ENCODE measurements at places on chromosomes 2 and 18.

DNA sequence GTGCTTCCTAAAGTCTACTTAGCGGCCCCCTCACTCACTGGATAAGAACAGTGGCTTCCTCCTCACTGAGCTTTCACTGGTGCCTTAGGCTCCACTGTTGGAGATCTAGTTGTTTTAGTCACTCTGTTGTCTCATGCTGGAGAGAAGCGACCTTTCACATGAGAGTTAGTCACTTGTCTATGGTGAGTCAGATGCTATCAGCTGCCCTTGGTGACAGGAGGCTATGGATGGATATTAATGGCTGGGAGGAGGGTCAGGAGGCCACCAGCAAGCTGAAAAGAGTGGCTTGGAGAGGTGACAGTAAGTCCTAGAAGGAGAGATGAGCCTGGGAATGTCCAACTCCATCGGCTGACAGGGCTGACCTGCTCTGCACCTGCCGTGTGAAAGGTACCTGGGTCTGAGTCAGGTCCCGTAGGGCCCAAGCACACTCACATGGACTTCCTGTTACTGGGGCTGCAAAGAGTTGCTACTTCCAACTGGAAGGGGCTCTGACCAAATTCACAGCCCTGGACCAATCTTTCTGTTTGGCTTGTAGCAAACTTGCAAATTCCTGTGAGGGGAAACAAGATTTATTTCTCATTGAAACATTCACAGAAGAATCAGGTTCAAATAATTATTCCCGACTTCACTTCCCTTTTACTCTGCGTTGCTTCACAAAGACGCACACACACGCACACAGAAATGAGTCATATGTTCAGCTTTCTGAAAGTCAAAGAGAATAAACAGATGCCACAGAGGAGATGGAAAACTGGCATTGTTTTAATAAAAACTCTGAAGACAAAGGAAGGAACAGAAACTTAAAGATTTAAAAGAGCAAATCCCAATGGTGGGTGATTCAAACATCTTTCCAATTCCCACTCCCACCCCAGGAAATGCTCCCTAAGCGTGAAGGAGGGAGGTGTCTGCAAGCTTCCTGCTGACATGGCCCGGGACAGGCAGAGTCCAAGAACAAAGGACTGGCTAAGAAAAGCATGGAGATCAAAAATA lies 203.5 kb upstream of the TWIST2 start:
- no peak for DNase-seq

DNA sequence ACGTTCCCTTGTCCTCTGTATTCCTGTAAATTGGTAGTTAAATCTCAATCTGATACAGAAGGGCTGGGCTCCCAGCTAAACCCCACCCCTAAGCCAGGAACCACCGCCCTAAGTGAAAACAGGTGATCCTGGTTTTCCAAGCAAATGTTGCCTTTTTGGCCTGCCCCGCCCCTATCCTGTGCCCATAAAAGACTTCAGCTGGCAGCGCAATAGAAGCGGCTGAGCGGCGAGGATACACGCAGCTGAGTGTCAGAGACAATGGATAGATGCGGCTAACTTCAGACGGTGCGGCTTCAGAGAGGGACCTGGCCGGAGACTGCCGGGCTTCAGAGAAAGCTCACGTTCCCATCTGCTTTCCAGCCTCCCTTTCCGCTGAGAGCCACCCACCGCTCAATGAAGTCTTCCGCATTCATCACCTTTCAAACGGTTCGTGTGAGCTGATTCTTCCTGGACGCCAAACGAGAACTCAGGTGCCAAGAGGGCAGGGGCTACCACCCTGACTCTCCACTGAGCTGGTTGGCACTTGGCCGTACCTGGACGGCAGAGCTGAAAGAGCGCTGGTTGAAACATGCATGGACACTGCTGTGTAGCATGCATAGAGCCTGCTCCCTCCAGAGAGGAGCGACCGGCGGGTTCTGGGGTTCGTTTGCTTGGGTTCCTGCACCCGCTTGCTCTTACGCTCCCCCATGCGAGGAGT lies 49.5 kb upstream of the POLE4 start:
- no peak for DNase-seq

DNA sequence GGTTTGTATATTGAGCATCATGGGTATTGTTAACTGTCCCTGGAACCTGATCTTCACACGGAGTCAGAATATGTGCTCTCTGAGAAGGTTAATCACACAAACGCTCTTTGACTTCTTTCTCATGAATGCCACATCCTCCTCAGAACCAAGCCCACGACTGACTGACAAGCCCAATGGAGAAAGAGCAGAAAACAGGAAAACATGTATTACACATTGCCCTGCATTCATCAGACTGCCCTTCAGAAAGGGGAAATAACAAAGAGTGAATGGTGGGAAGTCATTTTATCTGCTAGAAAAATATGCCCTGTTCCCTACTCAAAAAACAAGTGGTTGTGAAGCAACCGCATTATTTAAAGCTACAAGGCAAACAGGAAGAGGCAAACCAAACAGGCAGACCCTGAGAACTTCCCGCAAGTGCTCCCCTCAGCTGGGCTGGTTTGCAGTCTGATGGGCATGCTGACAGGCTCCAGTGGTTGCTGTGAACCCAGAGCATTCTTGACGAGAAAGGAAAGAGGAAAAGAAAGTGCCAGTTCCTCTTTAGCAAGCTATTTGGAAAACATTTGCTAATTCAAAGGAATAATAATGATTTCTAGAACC lies 172.9 kb upstream of the SETBP1 start:
- DNase-seq, result no peak

DNA sequence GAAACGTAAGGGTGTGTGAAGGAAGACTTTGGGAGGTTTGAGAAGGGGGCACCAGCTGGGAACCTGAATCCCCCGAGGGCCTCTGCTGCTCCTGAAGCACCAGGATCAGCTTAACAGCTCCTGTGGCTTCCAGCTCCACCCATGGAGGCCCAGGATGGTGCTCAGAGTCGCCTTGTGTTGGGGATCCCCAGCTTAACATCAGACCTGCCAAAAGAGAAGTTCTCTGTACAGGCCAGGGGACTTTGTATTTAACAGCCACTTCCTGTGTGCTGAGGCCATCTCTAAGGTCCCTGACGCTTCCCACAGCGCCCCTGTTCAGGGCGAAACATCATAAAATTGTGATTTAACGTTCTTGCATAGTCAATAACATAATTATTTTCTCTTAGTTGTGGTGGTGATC lies 77.5 kb downstream of the NCK2 start:
- no peak for DNase-seq

DNA sequence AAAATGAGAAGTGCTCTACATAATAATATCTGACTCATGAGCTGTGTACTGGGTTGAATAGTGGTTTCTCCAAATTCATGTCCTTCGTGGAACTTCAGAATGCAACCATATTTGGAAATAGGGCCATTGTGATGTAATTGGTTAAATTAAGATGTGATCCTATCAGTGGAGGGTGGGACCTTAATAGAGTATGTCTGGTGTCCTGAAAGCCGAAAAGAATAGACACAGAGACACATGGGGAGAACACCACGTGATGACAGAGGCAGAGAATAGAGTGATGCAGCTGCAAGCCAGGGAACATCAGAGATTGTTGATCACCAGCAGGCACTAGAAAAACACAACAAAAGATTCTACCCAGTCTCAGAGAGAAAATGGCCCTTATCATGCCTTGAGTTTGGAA lies 310.1 kb downstream of the EXOC6B start:
- no peak for DNase-seq

GRCh38 chr18:23585007-23585871 lies 1.1 kb downstream of the NPC1 start:
- DNase-seq, result no peak

GRCh38 chr2:236639461-236640235 lies 70.0 kb downstream of the ACKR3 start:
- DNase-seq, result no peak

DNA sequence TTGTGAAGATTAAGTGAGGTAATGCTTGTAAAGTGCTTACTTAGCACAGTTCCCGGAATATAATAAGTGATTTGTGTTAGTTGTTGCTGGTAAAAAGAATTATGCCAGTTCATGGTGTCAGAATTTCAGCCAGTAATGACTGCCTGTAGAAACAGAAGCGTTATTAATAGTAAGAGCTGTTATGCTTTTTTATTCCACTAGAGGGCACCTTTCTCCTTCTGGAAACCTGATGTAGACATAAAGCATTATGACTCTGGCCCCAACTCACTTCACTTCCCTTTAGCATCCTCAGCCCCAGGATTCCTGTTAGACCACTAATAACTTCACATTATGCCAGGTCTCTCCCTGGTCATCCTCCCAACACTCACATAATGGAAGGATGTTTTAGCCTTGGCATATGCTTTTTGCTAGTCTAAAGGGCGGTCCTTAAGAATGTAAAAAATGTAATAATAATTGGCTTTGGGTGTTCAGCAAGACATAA lies 34.9 kb downstream of the C18orf54 start:
- DNase-seq, result no peak

- DNase-seq, result no peak
Measured at GRCh38 chr2:236380051-236380612, 115.9 kb upstream of the ASB18 start.

- no peak for DNase-seq
Measured at GRCh38 chr2:15436195-15436594, 124.9 kb downstream of the NBAS start.

DNA sequence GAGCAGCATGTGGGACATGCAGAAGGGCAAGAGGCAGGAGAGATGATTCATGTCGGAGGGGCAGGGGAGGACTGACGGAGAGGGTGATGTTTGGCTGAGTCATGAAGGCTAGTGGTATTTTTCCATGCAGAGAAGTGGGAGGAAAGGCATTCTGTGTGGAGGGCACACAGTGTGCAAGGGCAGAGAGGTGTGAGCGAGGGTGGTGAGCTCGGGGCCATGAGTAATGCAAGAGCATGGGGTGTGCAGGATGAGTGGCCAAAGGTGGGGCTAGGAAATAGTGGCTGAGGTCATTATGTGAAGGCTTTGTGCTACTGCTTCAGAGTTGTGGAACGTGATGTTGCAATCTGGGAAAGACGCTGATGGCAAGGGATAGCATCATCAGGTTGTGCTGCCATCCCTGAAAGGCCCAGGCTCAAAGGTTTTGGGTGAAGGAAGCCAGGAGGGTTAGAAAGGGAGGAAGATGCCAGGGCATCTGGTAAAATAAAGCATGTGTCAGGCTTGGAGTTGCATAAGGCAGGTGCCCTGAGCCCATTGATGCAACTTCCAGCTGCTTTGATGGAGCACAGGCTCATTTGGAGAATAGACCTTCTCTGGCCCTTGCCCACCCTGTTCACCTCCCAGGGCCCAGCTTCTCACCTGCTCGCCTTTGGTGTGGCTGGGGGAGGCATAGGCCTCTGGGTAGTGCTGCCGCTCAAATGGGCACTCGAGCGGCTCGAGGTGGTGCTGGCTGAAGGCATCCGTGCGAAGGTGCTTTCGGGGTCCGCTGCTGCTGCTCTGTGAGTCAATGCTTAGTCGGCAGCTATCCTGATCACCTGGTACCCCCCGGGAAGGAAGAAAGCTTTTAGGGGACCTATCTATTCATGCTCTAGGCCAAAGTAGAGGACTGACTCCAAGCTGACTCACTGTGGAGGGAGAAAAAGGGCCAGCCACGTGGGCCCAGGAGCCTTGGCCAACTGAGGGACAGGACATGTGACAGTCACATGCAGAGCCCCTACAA lies 37.5 kb downstream of the PAX8 start:
- no peak for DNase-seq

- DNase-seq, result no peak
Measured at GRCh38 chr2:60973705-60974104, 43.8 kb upstream of the PEX13 start.

All from activated T-cell treated with anti-CD3 and anti-CD28 coated beads for 1 hour (primary cell).